GM12878 (cell line): ENCODE measurements at places on chromosomes 4 and X. TPM values are rescaled to one million over a fixed set of nuclear protein-coding genes. Genes with fewer than 3 reads are reported as not detected.

The DCAF8L2 gene
- not detected in 2 replicates for total RNA-seq

The CYSLTR1 gene
- total RNA-seq = 21.2 and 22.1 TPM in 2 replicates

The TBX22 gene
- total RNA-seq = not detected in 2 replicates

DNA sequence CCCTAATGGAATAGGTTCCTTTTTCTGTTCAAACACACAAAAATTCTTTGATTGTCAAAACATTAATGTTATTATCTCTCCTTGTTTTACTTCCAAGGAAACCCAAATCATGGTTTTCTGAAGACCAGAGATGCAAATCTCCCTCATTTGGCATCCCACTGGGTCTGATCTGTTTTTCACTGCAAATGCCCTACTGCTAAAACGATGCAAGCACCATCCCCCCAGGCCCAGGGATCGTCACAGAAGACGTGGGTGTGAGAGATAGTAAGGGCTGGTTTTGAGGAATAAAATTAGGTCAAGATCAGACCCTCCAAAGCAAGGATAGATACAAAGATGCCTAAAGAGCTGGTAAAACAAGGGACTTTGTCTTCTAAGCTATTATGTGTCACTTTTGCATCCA, 33.6 kb downstream of the GSPT2 start:
- no peaks in the 10 kb centered on the region for H3K36me3 ChIP-seq
- no peak overlapping the region for H3K27ac ChIP-seq
- no peak overlapping the region for H3K4me3 ChIP-seq
- no peaks in the 10 kb centered on the region for H3K27me3 ChIP-seq
- no peaks in the 10 kb centered on the region for H3K4me1 ChIP-seq

GRCh38 chr4:153523941-153524386, 57.8 kb downstream of the TMEM131L start:
- peaks cover 12% of the 10 kb centered on the region; the same call in 1 of the 2 replicates for H3K36me3 ChIP-seq
- no peaks in the 10 kb centered on the region for H3K27me3 ChIP-seq
- H3K4me3 ChIP-seq = peak overlapping the region; percentile 18
- peak overlapping the region; percentile 96 for H3K27ac ChIP-seq
- peaks cover 98% of the 10 kb centered on the region for H3K4me1 ChIP-seq

GRCh38 chr4:47784222-47784621, 53.6 kb downstream of the CORIN start:
- peaks cover 4% of the 10 kb centered on the region; the same call in 1 of the 2 replicates for H3K4me1 ChIP-seq
- H3K27ac ChIP-seq = no peak overlapping the region
- H3K27me3 ChIP-seq = no peaks in the 10 kb centered on the region
- H3K4me3 ChIP-seq = no peak overlapping the region

- H3K27me3 ChIP-seq = no peaks in the 10 kb centered on the region
- H3K4me3 ChIP-seq = no peak overlapping the region
- H3K36me3 ChIP-seq = no peaks in the 10 kb centered on the region
- no peak overlapping the region for H3K27ac ChIP-seq
- no peak for DNase-seq
These were observed 18.9 kb downstream of the SORBS2 start for GRCh38 chr4:185793116-185793485.

GRCh38 chr4:114281164-114281960, 301.9 kb upstream of the ARSJ start:
- no peak overlapping the region for H3K4me3 ChIP-seq
- no peak overlapping the region for H3K27ac ChIP-seq
- no peaks in the 10 kb centered on the region for H3K4me1 ChIP-seq
- no peak for DNase-seq

- DNase-seq = peak; percentile 35
- no peak overlapping the region for H3K27ac ChIP-seq
- H3K27me3 ChIP-seq = no peaks in the 10 kb centered on the region
- H3K4me1 ChIP-seq = no peaks in the 10 kb centered on the region
These were observed 646.0 kb upstream of the PITX2 start for GRCh38 chr4:111268769-111269414.

DNA sequence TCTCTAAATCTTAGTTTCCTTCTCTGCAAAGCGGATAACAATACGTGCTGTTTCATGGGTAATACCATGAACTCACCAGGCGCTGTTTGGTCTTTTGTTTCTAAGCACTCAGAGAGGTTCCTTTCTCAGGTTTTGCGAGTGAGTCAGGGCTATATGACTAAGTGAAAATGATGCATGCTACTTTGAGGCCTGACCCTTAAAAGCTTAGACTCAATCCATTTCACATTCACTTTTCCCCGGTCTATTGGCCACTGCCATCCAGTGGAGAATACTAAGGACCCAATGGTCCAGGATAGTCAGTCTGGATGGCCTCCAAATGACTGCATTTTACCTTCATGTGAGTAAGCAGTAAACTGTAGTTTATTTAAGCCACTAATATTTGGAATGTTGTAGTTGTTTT, 400.8 kb upstream of the SLIT2 start:
- no peak for DNase-seq
- H3K27ac ChIP-seq = no peak overlapping the region
- H3K4me3 ChIP-seq = no peak overlapping the region
- H3K27me3 ChIP-seq = no peaks in the 10 kb centered on the region
- no peaks in the 10 kb centered on the region for H3K36me3 ChIP-seq

- no peaks in the 10 kb centered on the region for H3K27me3 ChIP-seq
- no peak overlapping the region for H3K4me3 ChIP-seq
- no peaks in the 10 kb centered on the region for H3K4me1 ChIP-seq
These were observed 244.9 kb upstream of the AGA start for GRCh38 chr4:177687117-177687516.
